ENCODE measurements at places on chromosomes 6 and 20. TPM values are rescaled to one million over a fixed set of nuclear protein-coding genes. Genes with fewer than 3 reads are reported as not detected.

Gene CALHM6
- total RNA-seq = not detected

Gene PLA2G7
- total RNA-seq = 0.68 TPM

Gene HLA-DPB1
- total RNA-seq = not detected

Gene SLC9A8
- 12.7 TPM for total RNA-seq

Gene FOXA2
- total RNA-seq = not detected

Gene SNAI1
- total RNA-seq = 2.2 TPM
